Right renal cortex interstitium (tissue), 3 donors: ENCODE measurements at places on chromosomes 11 and 22. TPM values are rescaled to one million over a fixed set of nuclear protein-coding genes. Genes with fewer than 3 reads are reported as not detected.

DNA sequence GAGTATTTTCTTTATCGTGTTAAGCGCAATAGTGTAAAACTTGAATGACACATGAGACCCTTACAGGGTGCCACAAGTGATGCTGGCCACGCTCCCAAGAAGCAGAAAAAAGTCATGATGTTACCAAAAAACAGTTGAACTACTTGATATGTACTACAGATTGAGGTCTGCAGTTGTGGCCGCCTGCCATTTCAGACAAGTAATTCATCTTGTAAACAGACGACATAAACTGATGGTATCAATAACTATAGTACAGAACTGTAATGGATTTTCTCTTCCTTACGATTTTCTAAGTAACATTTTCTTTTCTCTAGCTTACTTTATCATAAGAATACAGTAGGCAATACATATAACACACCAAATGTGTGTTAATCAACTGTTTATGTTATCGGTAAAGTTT lies 5.5 kb downstream of the CD59 start:
- DNase-seq, result no peak

DNA sequence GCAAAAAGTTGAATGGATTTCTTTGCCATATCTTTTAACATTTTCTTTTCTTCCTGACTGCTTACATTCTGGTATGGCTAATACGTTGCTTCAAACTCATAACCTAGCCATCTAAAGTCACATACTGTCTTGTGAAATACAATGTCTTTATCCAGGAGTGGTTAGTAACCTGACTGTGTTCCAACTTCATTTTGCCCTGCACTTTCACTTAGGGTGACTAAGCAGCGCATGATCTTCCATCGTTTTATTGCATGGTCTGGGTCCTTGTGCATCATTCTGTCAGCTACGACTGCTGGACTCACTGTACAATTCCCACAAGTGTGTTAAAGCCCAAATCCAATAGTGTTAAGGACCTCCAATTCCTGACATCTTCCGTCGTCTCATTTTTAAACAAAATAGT lies 403.2 kb downstream of the NTM start:
- DNase-seq, result no peak

POU2AF3 gene
- 8.9 TPM for polyA plus RNA-seq

FOLH1 gene
- 22.2 TPM for polyA plus RNA-seq
